ENCODE measurements at places on chromosomes 12 and 14.

DNA sequence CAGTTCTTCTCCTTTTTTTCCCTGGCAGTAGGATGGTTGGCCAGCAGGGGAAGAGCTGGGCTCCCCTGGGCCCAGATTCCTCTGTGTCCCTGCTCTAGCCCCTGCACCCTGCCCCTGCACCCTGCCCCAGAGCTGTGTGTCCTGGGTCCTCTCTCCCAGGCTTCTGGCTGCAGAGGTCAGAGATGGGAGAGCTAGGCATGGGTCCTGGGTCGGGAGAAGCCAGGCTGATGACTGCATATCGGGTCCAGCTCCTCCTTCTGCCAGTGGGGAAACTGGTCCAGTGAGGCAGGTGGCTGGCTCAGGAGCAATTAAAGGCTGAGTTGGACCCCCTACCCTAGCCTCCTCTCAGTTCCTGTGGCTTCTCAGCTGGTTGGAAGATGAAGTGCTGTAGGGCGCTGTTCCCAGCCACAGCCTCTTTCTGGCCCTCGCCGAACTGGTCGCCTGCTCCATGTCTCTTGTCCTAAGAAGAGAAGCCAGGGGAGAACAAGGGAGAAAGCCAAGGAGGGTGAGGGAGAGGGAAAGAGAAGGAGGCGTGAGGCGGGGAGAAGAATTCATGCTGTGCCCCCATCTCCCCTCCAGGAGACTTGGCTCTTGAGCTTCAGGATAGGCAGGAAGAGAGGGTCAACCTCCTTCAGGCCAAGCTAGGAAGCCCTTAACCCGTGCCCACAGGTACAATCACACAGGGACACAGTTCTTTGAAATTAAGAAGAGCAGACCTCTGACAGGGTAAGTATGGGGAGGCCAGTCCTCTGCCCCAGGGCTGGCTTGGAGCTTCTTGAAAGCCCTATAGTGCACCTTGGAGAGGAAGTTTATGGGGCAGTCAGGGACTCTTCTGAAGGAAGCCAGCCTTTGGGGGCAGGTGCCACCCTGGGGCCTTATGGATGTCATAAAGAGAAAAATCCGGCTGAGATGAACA, 9.5 kb downstream of the VASH1 start:
- DNase-seq: no peak

DNA sequence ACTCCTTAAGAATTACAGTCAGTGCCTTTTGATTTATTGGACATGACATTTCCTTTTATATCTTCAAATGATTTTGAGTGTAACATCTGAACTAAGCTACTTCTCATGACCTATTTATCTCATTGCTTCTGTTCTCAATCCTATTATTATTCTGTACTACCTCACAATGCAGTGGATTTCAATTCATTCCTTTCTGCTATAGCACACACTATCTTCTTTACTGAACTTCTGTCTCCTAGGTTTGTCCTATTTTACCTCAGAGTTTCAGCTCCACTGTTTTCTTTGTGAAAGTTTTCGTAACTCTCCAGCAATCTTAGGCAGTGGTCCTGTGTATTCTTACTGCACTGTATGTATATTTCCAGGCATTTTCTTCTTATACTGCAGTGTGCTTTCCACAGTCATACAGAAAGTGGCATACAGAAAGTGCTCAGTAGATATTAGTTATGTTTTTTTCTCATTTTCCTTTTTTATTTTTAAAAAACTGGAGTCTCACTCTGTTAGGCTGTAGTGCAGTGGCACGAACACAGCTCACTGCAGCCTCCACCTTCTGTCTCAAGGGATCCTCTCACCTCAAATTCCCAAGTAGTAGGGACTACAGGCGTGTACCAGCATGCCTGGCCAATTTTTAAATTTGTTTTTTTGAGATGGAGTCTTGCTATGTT, 368.6 kb upstream of the RGS6 start:
- DNase-seq: no peak

GRCh38 chr12:62934239-62934798, 631 bp downstream of the PPM1H start:
- no peak for DNase-seq

- DNase-seq: no peak
These were observed 116.5 kb downstream of the TMTC2 start for GRCh38 chr12:82803201-82803600.

DNA sequence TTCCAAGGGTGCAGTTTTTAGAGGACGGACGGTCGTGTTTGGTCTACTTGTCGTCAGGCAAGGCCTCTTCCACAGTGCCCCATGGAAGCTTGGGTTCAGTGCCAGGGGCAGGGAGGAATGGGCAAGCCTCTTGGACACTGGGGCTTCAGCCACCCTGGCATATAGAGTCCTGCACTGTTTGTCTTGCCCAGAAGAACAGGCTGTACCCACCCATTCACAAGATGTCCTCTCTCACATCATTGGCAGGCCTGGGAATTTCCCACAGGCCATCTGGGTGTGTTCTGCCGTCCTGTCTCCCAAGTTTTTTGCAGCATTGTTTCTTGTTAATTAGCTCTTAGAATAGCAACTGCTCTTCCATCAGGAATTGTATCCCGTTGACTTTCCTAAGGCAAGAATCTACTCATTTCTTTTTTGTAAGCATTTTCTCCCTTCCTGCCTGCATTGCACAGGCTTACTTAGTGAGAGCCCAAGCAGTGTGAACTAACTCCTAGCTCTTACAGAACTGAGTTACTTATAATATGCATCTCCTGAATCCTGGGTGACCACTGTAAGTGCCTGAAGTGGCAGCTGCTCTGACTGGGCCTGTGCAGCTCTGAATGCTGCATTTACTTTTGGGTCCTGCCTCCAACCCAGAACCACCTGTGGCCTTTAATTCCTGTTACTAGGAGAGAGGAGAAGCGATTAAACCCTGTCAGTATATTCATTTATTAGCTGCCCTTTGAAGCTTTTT, 149.4 kb upstream of the HIF1A start:
- DNase-seq: no peak

DNA sequence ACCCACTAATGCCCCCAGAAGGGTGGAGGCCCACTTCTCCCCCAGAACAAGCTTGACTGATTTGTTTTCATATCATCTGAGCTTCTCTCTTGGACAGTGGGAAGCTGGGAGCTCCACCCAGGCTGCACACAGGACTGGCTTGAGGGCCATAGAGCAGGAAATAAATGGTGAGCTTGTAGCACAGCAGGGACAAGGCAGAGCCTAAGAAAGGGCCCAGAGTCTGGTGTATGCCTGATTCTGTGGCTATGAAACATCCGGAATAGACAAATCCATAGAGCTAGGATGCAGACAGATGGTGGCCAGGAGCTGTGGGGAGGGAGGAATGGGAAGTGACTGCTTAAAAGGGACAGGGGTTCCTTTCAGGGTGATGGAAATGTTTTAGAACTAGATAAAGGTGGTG, 79.0 kb downstream of the ARL6IP4 start:
- DNase-seq: no peak

DNA sequence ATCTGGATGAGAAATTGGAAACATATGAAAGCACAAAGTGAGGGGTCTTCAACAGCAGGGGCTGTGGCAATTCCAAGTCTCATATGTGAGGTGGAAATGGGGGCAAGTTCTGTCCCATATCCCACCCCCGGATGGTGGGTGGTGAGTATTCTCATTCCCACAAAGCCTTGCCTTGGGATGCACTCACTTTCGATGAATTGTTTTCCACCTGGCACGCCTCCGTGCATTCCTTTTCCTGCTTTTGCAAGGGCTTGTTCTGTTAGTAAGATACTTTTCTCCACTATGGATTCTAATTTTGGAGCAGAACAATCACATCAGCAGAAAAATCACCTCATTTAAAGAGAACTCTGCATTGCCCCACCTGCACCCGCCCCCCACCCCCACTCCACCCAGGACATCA, 3.1 kb downstream of the LACRT start:
- DNase-seq: no peak

GRCh38 chr12:101064721-101065120, 145.3 kb downstream of the SLC5A8 start:
- no peak for DNase-seq

DNA sequence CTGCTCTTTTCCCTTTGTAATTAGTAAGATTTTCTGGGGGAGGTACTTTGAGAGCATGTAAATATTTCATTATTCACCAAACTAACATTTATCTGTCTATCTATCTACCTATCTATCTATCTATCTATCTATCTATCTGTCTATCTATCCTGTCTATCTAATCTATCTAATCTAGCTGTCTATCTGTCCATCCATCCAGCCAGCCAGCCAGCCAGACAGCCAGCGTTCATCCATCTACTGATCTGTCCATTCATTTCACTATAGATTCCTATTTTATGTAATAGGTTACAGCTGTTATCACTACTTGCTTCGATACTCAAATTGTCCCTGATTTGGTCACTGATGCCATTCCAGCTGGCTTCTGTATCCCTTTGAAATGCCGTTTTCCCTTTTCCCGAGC, 67.9 kb downstream of the PRMT8 start:
- no peak for DNase-seq

- DNase-seq: no peak
These were observed 274.7 kb downstream of the ZFP36L1 start for GRCh38 chr14:68518166-68518565.

DNA sequence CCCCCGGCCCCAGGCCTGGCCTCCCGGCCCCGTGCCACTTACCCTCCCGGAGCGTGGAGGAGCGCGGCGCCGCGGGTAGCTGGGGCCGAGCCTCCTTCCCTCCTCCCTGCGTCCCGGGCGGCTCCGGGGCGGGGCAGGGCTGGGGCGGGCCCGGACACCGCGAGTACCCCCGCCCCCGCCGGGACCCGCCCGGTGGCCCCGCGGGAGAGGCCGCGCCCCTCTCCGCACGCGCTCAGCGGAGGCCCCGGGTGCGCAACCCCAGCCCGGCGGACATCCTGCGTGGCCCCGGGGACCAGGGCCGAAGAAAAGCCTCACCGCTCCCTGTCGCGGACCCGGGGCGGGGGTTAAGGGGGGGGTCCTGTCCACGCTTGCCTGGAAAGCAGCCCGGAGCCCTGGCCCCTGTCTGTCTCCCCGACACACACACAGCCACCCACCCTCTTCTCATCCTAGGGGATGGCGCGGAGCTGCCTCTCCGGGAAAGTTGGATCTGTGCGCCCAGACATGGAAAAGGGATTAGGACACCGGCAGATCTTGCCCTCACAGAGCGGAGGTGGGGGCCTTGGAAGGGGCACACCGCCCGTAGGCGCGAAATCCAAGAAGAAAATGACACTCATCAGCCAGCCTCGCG, at the start of gene SYNE3:
SYNE3 (minus strand) TSS at position 97 of the 628 bp plus-strand sequence. CDS start 40,829 bp downstream, outside the sequence.
- no peak for DNase-seq

Data from stimulated activated CD4-positive, alpha-beta T cell treated with anti-CD3 and anti-CD28 coated beads, Interleukin-1b, Interleukin-23, amount 100 ng/mL, for 48 hours (primary cell).